ENCODE measurements at places on chromosomes 6 and 20.

GRCh38 chr20:46757754-46758678, 48.6 kb downstream of the SLC2A10 start:
- DNase-seq, result peak; percentile 21

DNA sequence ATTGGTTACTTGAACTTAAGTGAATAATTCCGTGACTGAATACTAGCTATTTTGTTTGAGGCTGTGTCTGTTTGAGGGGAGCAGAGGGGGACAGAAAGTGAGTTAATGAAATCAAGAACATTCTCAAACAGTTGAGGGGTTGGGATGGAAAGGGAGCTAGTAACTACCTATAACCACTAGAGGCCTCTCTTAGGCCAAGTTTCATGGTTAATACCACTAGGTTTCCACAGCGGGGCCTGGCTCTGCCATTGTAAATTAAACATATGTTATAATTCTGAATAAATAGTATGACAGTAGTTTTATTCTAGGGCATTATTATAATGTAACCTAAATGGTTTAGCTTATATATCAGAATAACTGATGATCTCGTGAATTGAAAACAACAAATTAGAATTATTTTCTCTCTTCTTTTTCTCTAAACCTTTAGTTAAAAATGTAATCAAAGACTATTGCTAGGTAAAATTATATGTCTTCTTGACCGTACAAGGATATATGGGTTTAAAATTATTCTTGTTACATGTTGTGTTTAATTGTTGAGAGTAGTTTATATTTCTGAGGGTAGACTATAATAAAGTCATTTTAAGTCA, 108.1 kb downstream of the BCKDHB start:
- DNase-seq, result no peak

DNA sequence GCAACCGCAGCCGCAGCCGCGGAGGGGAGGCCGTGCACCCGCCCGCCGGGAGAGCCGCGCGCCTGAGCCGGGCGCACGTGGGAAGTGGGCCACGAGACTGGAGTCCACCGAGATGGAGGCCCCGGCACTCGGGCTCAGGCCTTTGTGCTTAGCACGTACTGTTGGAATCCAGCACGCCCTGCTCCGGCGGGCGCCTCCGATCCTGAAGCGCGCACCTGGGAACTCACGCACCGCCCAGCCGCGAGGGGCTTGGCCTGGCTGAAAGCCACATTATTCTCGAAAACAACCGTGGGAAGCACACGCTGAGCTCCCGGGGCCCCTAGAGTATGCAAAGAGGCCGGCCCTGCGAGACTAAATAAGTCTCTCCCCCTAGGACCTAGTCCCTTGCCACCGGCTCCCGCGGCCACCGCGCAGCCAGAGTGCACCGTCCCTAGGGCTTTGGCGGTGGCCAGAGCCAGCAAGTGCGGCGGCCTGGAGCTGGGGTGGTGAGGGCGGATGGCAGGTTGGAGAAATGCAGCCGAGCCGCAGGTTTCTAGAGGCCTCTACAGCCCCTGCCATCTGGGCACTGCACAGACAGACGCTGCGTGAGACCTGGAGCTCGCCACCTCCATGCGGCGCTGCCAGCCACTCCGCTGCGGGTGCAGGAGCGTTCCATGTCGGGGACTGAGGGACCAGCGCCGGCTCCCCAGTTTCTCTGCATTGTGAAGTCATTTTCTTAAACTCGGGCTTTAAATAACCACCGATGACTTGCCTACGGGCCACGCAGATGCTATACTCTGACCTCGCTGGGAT, 42.0 kb upstream of the LY86 start:
- peak; percentile 9 for DNase-seq

GRCh38 chr6:37862992-37863391, 43.5 kb downstream of the ZFAND3 start:
- no peak for DNase-seq

- no peak for DNase-seq
Observed at GRCh38 chr6:21091411-21091810, 502.1 kb upstream of the SOX4 start.

DNA sequence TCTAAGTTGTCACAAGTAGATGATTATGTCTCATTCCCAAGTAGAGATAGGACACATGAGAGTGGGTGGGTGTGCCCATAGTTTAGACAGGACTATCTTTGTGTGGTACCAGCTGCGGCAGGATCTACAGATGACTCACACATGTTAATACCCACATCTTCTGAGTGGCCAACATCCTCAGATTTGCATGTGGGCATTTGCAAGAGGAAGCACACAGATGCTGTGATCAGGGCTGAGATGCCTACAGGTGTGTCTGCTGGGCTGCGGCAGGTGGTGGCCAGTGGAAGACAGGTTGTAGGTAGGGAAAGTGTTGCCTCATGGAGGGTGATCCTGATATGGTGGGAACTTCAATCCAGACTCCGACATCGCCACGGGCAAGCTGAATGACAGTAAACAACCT, 50.8 kb downstream of the UTRN start:
- DNase-seq, result no peak

DNA sequence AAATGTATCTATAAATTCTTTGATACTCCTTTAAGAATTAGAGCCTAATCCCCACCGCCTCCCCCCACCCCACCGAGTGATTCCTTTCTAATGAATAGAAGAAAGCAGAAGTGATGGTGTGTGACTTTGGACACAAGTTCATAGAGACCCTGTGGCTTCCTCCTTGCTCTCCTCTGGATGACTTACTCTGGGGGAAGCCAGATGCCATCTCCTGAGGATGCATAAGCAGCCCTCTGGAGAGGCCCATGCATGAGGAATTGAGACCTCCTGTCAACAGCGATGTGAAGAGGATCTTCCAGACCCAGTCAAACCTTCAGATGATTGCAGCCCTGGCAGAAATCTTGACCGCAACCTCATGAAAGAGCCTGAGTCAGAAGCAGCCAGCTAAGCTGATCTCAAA, 21.1 kb downstream of the AHCY start:
- no peak for DNase-seq

GRCh38 chr6:37077191-37077904, 71.9 kb downstream of the FGD2 start:
- DNase-seq, result no peak

DNA sequence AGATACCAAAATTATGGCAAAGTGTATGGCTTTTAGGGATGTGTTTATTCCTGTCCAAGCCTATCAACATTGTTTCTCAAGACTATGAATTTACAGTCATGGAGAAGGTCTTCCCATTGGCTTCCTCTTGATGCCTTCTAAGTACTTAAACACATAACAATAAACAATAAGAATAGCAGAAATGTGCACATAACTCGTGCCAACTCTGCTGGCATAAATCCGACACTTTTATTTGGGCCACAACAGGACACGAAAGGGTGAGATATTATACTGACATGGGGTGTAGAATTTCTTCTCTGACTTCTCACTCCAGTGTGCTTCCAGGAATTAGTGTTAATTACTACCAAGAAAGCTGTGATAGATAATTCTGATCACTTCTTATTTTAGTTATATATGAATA, 695.9 kb upstream of the SLC35B3 start:
- DNase-seq, result no peak

- no peak for DNase-seq
Observed at GRCh38 chr6:34170346-34170745, 24.5 kb upstream of the GRM4 start.

- DNase-seq, result no peak
Observed at GRCh38 chr6:55276745-55277530, 50.3 kb upstream of the GFRAL start.

DNA sequence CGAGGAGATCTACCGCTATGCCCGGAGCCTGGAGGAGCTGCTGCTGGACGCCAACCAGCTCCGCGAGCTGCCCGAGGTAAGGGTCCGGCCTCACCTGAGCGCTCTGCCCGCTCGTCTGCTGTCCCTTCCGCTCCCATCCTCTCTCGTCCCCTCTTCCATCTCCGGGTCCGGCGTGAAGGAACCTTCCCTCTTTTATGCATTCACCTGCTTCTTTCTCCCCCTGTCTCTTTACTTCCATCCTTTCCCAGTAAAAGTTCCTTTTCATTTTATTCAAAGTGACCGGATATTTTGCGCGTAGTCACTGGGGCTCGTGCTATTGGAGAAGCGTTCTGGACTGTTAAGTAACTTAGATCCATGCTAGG, 516 bp downstream of the LRRC1 start:
- no peak for DNase-seq

GRCh38 chr20:23782366-23782983, 31.7 kb upstream of the CST1 start:
- no peak for DNase-seq

DNA sequence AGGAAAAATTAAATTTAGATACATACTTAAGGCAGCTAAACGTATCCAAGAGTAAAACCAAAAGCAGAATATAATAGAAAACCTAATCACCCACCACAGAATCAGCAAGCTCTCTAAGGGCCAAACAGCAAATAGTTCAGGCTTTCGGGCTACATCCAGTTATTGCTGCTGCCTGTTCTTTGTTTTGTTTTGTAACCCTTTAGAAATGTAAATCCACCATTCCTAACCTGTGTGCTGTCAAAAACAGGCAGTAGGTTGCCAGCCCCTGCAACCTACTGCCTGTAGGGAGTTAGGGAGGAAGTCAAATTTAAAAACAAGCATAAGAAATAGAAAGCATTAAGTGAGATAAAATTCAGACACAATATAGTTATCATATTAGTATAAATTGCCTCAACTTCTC, 225.9 kb downstream of the PTPRT start:
- DNase-seq, result no peak

GRCh38 chr20:44792796-44793195, 17.6 kb downstream of the RIMS4 start:
- DNase-seq, result no peak

- no peak for DNase-seq
Observed at GRCh38 chr20:31687777-31688176, 34.9 kb downstream of the BCL2L1 start.

DNA sequence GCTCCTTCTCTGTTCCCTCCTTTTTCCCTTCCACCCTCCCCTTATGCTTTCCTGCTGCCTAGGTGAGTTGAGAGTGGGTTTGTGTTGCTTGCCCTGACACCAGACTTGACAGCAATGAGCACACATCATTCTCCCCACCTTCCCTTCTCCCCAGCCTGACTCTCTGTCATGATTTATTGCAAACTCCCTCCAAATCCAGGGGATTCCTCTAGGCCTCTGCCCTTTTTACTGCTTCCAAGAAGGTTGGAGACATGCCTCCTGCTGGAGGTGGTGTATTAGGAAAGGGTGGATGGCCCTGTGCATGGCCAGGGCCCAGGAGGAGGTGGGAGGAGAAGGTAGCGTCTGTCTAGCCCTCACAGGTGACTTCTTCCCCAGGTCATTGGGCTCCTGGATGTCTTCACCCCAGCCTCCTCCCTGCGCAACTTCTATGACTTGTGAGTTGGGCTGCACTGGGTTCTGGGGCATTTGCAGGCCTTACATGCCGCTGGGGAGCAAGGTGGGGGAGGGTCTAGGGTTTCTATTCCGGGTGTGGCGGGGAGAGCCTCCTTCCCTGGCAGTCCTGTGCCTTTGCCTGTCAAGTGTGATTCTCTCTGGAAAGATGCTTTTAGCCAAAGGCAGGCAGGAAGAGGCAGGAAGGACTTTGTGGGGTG, 2.1 kb downstream of the MAPK13 start:
- DNase-seq, result no peak

DNA sequence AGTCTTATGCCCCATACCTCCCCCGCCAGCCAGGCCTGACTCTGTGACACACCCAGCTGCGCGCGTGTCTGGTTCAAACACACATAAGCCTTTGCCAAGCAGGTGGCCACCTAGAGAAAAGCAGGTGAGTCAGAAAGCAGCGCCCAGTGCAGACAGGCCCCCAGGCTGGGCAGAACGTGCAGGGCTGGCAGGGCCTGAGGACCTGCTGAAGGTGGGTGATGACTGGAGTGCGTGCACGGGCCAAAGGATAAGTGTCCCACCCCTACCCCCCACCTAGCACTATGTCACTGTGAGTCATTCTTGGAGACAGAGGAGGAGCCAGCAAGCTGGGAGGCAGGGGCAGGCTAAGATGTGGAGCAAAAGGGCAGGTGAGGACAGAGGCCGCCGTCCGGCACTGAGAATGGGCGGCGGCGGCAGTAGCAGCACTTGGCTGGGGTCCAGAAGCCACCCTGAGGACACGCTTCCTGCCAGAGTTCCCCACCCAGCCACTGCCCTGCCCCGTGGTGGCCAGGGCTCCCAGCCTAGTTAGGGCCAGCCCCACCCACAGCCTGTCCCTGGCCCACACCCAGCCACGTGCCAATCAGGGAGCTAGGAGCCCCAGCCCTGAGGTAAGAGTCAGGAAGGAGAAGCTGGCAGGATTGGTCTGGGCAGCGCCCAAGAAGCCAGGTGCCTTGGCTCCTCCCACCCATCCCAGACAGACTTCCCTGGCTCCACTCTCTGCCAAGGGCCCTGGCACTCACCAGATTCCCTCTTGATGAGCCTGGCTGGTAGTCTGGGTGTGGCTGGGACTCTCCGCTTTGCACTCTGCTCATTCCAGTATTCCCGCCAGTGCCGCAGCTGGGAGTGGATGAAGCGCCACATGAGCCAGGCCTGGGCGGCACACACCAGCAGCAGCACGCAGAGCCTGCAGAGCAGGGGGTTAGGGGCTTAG, 72.7 kb downstream of the TRAM2 start:
- DNase-seq, result no peak

- no peak for DNase-seq
Observed at GRCh38 chr20:41248368-41249024, 69.0 kb downstream of the ZHX3 start.

GRCh38 chr20:12294678-12295077, 377.0 kb downstream of the BTBD3 start:
- no peak for DNase-seq

DNA sequence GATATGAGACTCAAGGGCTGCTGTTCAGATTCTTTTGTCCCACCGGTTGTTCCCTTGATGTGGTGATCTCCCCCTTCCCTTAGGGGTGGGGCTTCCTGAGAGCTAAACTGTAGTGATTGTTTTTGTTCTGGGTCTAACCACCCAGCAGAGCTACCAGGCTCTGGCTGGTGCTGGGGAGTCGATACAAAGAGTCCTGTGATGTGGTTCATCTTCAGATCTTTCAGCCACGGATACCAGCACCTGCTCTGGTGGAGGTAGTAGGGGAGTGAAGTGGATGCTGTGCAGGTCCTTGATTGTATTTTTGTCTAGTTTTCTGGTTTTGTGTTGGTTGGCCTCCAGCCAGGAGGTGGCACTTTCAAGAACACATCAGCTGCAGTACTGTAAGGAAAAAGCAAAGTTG, 801.6 kb downstream of the EPHA7 start:
- no peak for DNase-seq

DNA sequence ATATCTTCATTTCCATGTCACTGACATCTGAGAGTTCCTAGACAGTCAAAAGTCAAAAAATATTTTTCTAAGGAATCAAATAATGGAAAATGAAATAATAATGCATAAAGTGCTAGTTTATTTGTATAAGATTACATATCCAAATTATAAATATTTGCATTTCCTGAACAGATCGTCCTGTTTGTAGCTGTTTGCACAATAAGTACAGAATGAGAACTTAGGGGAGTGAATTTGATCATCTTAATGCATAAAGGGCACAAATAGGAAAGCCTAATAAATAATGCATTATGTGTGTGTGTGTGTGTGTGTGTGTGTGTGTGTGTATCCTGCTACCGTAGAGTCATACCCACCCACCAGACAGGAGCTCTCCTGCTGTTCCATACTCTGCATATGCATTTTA, 521.0 kb upstream of the EPHA7 start:
- no peak for DNase-seq

DNA sequence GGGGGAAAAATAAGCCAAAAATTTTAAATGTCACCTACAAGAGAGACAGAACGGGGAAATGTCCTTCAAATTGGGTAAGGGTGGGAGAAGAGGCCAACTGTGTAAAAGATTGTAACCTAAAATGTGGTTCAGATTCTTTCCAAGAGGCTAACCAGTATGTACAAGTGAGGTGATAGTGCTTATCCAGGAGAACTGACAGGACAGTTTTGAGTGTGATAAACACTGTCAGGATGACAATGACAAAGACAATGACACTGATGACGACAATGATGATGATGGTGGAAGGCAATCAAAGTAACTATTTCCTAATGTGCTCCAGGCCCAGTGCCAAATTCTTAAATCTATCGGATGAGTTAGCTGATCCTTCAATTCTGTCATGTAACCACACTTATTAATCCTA, 57.3 kb downstream of the TASP1 start:
- DNase-seq, result no peak

All from T-helper 9 cell (primary cell).